ENCODE measurements at places on chromosomes 12 and 14. TPM values are rescaled to one million over a fixed set of nuclear protein-coding genes. Genes with fewer than 3 reads are reported as not detected.

The CACNA1C gene
- total RNA-seq, result not detected

The NFKBIA gene
- total RNA-seq, result 58.7 TPM

The IFT81 gene
- 17.7 TPM for total RNA-seq

The ERBB3 gene
- 188 TPM for total RNA-seq

The DCP1B gene
- total RNA-seq, result 21.4 TPM
